ENCODE measurements at places on chromosomes 5 and 9.
A peak's percentile ranks its signal among the peaks of the same experiment; 100 is the strongest.

DNA sequence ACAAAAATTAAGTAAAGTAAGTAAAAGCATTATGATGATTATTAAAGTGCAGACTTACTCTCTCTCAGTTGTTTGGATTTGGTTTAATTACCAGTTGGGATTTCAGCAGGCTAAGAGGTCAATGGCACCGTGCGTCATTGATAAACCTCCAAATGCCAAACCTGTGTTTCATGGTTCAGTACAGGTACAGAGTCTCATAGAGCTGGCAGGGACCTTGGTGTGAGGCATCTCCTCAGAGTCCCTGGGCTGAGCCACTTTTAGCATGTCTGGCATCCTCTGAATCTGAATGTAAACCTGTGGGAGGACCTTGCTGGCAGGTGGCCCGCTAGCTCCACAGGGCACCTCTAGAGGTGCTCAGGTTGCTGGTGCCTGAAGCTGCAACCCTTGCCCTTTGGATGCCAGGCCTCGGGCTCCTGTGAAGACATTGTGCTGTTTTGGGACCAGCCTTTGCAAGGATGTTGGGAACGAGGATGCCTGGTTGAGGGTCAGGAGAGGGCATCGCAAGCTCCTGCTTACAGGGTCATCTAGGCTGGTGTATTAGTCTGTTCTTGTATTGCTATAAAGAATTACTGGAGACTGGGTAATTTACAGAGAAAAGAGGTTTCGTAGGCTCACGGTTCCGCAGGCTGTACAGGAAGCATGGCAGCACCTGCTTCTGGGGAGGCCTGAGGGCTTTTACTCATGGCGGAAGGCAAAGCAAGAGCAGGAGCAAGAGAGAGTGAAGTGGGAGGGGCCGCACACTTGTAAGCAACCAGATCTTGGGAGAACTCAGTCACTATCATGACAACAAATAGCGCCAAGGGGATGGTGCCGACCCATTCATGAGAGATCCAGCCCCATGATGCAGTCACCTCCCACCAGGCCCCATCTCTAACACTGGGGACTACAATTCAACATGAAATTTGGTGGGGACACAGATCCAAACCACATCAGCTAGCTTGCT, 14.9 kb upstream of the STC2 start:
- DNase-seq = no peak

DNA sequence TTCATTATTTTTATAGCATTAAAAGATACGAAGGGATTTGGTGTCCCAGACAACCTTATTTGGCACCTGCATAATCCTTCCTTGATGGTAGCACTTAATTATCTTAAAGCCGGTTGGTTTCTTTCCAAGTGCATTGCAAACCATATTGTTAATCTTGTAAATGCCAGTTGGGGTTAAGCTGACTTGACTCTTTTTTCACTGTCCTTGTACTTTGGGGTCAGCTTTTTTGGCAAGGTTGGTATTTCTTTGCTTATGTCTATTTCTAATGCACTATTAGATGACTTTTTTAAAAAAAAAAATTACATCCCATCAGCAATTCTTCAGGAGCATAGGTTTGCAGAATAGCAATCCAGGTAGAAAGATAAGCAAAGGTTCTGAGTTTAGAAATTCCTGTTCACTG, 466.8 kb upstream of the TLE4 start:
- no peak for DNase-seq

GRCh38 chr5:112793201-112793600, 55.5 kb downstream of the APC start:
- no peak for DNase-seq

DNA sequence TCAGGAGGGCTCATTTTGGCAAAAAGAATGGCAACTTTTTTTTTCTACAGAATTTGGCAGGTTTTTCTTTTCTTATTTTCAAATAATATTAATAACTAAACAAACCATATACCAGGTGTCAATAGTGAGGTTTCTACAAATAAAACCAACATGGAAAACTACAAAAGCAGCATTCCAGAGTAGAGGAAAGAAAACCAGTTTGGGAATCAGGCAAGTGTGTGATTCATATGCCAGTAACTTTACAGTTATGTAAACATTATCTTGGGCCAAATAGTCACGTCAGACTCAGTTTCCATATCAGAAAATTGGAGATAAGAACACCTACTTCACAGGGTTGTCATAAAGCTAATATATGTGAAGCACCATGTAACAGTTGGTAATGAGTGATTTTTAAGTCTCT, 51.7 kb downstream of the FBXW11 start:
- DNase-seq = peak; percentile 50

DNA sequence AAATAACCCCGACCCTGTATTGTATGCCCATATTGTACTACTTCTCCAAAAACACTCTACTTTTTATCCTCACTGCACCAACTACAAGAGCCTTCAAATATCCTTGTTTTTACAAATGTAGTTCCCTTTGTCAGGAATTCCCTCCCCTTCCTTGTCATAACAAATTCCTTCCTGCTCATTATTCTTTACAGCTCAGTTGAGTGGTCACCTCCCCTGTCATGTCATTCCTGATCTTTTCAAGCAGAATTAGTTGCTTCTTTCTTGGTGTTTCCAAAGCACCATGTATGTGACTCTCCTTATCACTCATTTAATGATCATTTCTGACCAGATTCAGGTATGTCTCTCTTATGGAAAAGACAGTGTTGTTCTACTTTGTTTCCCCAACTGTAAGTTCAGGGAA, 194.2 kb upstream of the SMC2 start:
- DNase-seq = no peak
